ENCODE measurements at places on chromosomes 7 and 10.

DNA sequence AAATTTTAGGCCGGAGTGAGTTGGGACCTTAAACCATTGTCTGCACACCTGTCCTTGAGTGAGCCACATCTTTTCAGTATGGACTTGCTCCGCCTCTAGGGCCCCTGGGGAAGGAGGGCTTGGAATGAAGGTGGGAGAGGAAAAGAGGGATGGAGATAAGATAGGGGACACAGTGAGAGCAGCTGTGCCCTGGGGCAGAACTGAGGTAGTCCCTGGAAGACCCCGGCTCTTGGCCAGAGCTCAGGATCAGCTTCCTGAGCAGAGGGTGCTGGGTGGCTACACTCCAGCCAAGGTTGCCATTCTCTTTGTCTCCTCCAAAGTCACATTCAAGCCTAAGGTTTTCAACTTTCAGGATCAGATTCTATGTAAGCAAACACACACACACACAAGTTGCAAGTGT, 82.0 kb downstream of the MKI67 start:
- DNase-seq: no peak

DNA sequence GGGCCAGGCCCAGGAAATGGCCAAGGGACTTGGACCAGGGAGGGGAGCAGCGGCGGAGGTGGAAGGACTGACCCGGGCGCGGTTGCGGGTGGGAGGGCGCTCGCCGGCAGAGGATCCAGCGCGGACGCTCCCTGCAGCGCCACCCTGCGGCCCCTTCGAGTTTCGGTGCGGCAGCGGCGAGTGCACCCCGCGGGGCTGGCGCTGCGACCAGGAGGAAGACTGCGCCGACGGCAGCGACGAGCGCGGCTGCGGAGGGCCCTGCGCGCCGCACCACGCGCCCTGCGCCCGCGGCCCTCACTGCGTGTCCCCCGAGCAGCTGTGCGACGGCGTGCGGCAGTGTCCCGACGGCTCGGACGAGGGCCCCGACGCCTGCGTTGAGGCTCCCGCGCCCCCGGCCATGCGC, 16.8 kb upstream of the ZNF467 start:
- no peak for DNase-seq

DNA sequence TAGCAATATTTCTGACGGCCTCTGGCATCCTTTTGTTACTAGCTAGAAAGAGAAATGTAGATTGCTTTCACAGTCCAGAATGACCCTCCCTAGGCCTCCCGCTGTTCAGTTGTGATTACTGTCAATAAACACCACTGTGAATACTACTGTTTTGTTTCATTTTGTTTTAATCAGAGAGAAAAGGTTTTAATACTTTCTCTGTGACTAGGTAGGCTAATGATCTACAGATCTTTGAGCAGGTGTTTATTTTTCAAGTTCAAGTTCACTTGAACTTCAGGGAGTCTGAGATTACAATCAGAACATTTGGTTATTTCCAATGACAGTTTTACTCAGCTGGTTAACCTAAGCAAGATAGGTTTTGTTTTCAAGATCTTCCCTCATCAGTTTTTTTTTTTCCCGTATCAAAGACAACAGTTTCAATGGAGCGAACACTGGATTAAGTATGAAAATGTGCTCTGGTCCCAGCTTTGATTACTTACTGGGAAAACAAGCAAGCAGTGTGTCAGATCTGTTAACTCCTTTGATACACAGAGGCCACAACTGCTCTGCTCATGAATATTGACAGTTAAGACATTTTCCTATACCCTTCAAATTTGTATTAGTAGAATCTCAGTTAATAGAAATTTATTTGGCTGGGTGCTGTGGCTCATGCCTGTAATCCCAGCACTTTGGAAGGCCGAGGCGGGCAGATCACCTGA, 34.8 kb downstream of the VKORC1L1 start:
- DNase-seq: no peak

- no peak for DNase-seq
These were observed 13.9 kb downstream of the POLL start for GRCh38 chr10:101573885-101574753.

GRCh38 chr7:2566348-2566889, 7.6 kb downstream of the IQCE start:
- DNase-seq: no peak

GRCh38 chr7:33853361-33854062, 51.8 kb upstream of the BMPER start:
- DNase-seq: no peak

DNA sequence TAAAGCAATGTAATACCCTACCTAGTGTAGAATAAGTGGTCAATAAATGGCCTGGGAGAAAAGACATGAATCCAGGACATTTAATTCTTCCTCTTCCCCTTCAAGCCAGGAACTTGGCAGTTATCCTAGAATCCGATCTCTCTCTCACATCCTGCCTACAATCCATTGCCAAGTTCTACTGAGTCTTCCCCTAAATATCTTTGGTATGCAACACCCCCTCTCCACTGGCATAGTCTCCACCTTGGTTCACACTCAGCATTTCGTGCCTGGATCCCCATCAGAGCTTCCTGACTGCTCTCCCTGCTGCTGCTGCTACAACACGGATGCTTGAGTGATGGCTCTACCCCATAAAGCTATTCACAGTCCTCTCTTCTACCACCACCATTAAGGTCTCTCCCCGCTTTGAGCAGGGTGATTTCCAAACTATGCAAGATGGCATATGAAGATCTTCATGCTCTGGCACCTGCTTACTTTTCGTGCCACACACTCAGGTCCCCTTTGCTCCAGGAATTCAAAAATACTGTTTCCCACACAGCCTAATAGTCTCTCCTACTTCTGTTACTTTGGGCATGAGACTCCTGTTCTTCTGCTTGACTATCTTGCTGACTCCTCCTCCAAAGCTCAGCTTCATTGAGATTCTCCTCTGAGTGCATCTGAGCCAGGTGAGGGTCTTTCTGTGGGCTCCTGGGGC, 4.8 kb downstream of the ANK3 start:
- peak; percentile 97 for DNase-seq

- DNase-seq: no peak
These were observed 143.7 kb downstream of the VIPR2 start for GRCh38 chr7:159000859-159001435.

GRCh38 chr7:103809229-103809994, 180.0 kb downstream of the RELN start:
- DNase-seq: no peak

GRCh38 chr10:127926455-127926854, 19.6 kb downstream of the PTPRE start:
- no peak for DNase-seq

DNA sequence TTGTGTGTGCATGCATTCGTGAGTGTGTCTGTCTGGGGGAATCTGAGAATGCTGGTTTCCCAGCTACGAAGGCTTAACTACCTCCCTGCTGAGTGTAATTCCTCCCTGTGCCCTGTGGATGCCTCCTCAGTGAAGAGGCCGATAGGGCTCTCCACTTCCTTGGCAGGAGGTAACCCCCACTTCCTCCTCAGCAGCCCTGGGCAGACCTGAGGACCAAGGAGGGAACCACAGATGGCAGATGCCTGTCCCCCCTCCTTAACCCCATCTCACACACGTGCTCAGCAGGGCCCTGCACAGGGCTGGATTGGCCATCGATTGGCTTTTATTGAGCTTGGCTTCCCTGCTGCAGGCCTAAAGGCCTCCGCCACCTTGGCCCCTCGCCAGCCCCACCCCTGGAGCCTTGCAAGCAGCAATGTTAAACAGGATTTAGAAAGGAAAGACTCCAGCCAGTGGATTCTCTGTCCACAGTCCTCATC, 45.6 kb upstream of the LRRC4 start:
- DNase-seq: no peak

GRCh38 chr7:30146127-30146612, 11.4 kb downstream of the MTURN start:
- no peak for DNase-seq

- peak; percentile 65 for DNase-seq
These were observed 307.8 kb downstream of the REEP3 start for GRCh38 chr10:63829020-63829419.

- no peak for DNase-seq
These were observed 569.9 kb upstream of the C7orf33 start for GRCh38 chr7:148020679-148021078.

- DNase-seq: no peak
These were observed 67.8 kb downstream of the ELMO1 start for GRCh38 chr7:37380831-37381230.

DNA sequence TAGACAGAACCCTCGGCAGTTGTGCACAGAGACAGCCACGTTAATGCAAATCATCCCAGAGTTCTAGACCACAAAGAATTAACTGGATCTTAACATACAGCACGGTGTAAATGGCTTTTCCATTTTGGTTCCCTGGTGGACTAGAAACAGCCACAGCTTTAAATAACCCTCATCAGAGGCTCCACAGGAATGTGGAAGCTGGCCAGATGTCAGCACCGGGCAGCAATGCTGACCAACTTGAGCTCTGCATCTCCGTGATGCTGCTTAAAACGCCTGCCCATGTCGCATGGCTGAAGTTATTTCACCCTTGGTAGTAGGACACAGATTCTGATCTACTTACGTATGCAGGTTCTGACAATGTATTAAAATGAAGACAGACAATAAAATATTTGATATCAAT, 24.5 kb downstream of the RSU1 start:
- DNase-seq: no peak

DNA sequence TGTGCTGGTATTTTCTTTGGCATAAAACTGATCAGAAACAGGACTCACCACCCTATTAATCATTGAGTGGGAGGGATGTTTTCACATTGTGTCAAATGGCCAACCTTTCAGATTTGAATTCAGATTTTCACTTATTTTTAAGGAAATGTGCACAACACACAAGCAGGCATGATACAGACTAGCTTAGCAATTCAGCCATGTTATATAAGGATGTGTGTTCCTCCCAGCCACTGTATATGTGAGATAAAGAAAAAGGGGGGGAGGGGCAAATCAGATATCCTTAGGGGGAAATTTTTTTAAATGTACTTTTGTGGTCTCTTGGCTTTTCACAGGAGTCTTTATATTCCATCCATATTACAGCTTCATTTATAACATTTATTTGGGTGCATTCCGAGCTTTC, 3.1 kb downstream of the GAD2 start:
- DNase-seq: no peak

DNA sequence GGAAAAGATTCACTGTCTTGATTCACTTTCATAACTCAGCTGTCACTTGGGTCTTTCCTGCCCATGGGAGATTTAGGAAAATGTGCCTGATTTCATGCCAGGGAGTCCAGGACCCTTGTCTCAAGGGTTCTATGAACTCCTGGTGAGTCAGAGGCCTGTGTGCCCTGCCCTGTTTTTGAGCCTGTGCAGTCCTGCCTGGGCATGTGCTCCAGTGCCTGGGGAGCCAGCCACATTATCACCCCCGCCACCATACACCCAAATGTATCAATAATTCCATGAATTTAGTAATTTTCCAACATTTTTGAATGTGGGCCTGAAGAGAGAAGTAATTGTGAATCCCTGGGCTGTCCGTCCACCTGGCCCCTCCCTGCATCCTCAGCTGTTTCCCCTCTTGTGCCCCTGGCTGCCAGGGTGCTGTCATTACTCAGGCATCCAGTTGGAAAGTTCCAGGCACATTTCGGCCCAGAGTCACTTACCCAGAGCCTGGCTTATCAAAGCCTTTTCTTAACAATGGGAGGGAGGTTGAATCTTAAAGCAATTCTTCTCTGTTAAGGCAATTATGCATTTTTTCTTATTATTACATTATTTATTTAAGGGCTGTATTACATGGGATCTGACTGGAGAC, 287.8 kb upstream of the CDC14C start:
- DNase-seq: peak; percentile 59

GRCh38 chr7:19062216-19062615, 55.2 kb downstream of the TWIST1 start:
- DNase-seq: no peak

DNA sequence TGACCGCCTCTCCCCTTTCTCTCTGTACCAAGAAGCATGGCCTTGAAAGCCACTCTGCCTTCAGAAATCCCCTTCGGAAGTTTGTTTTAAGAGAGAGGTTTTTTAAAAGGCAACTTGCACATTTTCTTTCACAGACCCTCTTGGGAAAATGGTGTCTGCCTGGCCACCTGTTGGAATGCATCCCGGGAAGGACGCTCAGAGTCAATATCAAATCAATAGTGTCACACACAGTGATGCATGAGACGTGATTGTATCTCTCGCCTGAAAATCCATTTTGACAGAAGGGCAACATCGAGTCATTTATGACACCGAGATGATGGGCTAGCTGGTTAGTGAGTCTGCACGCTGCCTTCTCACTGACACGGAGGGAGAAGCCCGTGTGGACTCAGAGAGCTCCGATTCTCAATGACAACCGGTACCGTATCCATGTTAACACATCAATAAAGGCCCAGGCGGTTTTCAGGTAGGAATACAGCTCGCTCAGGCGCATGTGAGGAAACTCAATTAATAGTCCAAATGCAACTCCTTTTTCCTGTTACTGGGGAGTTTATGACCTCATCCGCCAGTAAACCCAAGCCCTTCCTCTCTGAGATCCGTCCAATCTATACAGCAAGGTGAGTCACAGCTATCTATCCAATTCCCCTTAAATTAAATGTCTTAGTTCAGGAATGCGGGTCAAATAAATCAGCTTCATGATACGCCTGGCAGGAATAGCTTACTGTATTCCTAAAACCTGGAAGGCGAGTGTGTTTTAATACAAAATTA, 621.5 kb upstream of the MKI67 start:
- no peak for DNase-seq

- no peak for DNase-seq
These were observed 8.3 kb downstream of the FGF8 start for GRCh38 chr10:101767600-101767945.

Measured in MCF 10A (cell line).